ENCODE measurements at places on chromosomes 2 and 18.

DNA sequence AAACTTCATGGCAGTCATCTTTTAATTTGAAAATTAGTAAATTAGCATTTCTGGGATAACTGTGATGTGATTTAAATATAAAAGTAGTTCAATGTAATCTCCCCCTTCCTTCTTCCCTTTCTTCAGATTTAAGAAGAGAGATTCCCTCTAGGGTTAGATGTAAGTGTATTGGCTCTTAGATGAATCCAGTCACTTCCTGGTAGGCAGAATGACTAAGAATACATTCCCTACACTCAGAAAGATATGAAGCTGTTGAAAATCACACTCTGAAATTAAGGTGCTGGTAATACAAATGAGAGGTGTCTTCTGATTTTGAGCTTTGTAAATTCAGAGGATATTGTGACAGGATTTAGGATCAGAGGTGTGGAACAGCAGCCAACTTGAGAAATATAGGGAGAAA is 71.6 kb downstream of the TDRD15 start:
- no peak for DNase-seq

- no peak for DNase-seq
These were observed 84.8 kb upstream of the RND3 start for GRCh38 chr2:150572194-150572766.

- DNase-seq, result no peak
These were observed 32.4 kb upstream of the CASP10 start for GRCh38 chr2:201150454-201151020.

DNA sequence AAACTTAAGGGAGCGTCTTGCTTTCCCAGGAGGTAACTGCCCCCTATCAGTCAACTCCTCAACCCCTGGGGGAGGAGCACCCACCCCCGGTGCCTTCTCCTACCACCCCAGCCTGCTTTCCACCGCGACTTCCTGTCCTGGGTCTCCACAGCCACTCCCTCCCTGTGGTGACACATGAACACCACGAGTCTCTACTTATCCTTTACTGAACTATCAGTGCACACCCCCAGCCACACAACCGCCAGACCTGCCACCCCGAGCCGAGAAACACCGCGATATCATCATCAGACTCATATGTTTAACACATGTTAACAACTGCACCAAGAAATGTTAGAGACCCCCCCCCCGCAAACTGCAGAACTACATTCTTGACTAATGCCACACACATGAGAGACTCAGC is 43.3 kb downstream of the LONRF2 start:
- DNase-seq, result no peak

- DNase-seq, result no peak
These were observed 639 bp downstream of the MAIP1 start for GRCh38 chr2:199956062-199956380.

- DNase-seq, result no peak
These were observed 104.2 kb upstream of the ODC1 start for GRCh38 chr2:10552220-10552870.

DNA sequence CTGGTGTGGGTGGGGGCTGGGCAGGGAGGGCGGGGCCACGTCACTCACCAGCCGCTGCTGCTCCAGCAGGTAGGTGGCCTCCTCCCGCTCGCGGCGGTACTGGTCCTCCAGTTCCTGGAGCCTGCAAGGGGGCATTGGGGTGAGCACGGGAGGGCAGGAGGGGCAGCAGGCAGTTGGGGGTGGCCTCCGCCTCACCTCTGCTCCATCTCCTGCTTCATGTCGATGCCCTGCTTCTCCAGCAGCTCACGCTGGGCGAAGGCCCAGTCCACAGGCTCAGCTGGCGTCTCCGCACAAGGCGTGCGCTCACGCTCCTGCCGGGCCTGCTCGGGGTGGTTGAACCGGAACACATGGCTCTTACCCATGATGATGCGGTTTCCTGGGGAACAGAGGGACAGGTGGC is 57.0 kb downstream of the KIF1A start:
- DNase-seq, result no peak

GRCh38 chr2:187966924-187967323 is 324.8 kb upstream of the GULP1 start:
- DNase-seq, result no peak

- no peak for DNase-seq
These were observed 62.3 kb downstream of the ADCYAP1 start for GRCh38 chr18:966759-967576.

DNA sequence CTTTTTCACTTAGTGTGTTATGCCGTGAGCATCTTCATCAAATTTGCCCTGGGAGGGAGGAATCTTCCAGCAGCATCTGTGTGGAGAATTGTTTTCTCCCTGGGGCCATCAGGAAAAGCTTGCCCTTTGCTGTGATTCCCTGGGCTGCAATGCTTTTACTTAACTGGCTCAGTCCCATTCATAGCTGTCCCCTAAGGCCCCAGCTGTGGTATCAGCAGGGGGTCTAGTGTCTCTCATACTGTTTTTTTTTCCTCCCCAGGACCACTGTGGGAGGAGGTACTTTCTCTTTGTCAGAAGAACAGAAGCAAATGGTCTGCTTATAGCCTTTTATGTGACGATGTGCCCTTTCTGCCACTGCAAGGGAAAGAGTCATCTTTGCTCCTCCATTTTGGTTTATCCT is 176.8 kb upstream of the CELF4 start:
- DNase-seq, result peak; percentile 61

Measured in NCI-H1417 (cell line).